Bronchial epithelial cell (primary cell): ENCODE measurements at places on chromosomes 11 and 22. TPM values are rescaled to one million over a fixed set of nuclear protein-coding genes. Genes with fewer than 3 reads are reported as not detected.

DNA sequence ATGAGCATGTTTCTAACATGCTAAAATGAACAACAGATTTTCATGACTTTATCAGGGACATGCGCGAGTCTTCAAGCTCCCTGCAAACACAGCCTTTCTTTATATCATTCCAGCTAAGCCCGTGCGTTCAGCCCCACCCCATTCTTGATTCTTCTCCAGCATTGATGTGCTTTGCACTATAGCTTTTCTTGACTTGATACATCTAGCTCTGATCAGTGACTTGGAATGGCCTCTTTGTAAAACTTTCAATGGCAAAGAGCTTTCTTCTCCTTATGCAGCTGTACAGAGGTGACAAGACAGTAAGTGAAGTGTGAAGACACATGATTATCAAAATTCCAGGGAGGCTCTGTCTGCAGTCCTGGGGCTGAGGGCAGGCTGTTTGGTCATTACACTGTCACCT is 561.0 kb downstream of the OPCML start:
- DNase-seq: no peak

GRCh38 chr22:24433828-24434470 is 6.5 kb downstream of the ADORA2A start:
- DNase-seq: peak; percentile 37

GRCh38 chr22:39039306-39040126 is 1.1 kb upstream of the APOBEC3F start:
- no peak for DNase-seq

DNA sequence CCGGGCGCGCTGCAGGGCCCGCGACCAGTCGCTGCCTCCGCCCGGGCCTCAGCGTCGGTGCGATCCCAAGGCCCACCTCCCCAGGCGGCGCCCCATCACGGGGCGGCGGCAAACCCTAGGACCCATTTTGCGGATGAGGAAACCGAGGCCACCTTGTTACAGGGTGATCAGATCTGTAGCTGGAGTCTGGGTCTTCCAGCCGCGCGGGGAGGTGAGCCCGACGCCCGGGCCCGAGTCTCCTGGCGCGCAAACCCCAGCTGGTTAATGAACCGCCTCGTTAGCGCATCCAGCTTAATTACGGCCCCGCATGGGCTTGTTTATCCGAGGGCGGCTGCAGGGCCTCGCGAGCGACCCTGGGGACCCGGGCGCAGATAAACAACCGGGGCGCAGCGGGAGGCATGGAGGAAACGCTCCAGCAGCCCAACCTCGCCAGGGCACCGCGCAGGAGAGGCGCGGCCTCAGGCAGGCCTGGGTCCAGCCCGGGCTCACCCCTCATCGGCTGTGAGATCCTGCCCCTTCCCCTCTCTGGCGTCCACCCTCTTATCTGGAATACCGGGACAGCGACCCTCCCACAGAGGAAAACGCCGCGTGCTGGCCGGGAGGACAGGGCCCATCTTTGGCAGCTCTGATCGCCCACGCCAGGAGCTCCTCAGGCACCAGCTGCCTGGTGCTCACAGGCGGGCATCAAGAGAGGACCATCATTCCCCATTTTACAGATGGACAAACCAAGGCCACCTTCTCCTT is 14.7 kb downstream of the OTUB1 start:
- no peak for DNase-seq

- no peak for DNase-seq
Observed at GRCh38 chr11:79514695-79515094, 73.9 kb upstream of the TENM4 start.

DNA sequence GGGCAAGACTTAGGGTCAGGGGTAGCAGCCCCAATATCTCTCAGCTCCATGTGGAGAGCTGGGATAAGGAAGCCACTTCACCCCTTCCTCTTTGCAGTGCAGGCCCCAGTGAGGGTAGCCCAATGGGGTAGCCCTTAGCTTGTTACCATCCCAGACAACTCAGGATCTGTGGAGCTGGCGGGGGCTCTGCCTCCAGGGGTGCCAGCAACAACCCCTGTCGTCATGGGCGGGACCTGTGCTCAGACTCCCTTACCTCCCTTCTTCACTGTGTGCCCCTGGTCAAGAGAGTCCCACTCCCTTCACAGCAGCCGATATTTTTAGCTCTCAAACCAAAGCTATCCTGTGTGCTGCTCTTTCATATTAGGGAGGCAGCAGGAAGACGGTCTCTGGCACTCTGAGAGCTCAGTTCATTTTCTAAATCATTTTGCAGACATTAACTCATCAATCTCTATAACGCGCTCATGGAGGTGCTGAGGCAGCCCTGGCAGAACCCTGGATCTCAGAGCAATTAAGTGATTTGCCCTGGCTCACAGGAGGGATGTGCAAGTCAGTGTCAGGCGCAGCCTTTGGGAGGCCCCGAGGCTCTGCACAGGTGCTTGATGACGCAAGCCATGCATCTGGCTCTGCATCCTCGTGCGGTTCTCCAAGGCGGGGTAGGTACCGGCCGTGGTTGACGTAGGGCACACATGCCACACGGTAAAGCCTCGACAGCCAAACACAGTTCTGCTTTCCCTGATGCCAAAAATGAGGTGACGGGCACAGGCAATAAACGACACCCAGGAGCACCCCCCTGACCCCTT is 357.6 kb downstream of the SHANK2 start:
- DNase-seq: no peak

DNA sequence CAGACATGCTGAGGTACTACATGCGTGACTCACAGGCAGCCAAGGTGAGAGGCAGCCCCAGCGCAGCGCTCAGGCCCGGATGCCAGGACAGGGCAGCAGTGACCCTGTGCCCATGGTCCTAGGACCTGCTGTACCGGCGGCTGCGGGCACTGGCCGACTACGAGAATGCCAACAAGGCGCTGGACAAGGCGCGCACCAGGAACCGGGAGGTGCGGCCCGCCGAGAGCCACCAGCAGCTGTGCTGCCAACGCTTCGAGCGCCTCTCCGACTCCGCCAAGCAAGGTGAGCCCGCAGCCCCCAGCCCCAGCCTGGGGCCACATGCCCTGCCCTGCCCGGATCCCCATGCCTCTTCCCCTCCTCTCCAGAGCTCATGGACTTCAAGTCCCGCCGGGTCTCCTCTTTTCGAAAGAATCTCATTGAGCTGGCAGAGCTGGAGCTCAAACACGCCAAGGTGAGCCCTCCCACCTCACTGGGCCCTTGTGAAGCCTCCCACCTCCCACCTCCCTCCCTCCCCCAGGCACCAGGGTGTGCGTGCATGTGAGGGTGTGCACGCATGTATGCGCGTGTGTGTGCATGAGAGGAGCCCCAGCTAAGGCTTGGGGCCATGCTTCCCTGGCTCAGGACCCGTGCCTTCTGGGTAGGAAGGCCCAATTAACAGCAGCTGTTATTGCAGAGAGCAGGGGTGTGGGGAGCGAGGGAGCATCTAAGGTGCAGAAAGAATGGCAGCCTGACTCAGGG is 5.3 kb downstream of the CFL1 start:
- no peak for DNase-seq

- DNase-seq: peak; percentile 28
Observed at GRCh38 chr11:8018484-8019313, 31.6 kb downstream of the EIF3F start.

DNA sequence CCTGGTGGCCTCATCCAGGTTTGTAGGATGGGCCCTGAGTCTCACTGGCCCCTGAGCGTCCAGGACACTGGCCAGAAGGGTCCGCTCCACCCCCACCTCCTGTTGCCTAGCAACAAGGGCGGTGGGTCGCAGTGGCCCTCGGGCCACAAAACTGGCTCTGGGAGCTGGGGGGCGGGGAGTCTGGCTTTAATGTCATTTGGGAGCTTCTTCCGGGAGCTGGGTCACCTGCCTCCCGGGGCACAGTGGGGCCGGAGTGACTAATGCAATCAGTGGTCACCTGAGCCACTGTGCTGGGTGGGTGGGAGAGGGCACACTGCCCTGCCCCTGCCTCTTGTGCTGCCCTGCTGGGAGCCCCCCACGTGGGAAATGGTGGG is 2.6 kb downstream of the TH start:
- no peak for DNase-seq

DNA sequence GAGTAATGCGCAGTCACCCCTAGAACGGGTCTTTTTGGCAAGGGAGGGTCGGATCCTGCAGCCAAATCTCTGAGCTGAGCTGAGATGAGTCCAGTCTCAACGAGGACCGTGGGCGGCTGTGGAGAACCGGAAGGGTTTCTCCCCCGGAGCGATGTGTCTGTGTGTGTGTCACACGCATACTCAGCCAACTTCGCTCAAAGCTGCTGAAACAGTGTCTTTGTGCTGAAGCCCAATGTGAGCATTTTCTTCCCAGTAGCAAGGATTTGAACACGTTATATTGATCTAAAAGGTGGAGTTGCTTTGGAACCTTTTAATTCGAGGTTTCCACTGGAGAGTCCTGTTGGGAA is 1.4 kb upstream of the CELSR1 start:
- DNase-seq: peak; percentile 72

DNA sequence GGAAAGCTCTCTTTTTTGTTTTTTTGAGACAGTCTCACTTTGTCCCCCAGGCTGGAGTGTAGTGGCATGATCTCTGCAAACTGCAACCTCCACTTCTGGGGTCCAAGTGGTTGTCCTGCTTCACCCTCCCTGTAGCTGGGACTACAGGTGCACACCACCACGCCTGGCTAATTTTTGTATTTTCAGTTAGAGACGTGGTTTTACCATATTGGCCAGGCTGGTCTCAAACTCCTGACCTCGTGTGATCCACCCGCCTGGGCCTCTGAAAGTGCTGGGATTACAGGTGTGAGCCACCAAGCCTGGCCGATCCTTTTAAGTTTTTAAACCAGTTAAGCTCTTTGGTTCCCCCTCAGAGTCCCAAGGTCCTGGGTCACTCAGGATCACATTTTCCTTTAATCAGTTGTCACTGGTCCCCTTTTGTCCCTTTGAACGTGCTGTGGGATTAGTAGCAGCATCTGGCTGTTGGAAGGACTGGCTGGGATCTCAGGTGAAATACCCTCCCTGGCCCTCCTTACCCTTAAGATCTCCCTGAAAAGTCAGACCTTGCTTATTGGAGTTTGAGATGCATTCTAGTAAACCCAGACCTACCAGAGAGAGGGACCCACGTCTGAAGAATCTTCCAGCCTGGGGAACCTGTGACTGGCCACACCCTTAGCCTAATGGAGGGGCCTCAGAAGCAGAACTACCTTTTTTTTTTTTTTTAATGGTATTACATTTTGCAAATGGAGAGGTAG is 8.1 kb downstream of the MALAT1 start:
- peak; percentile 81 for DNase-seq

Gene MACROD1
- total RNA-seq: 17.9 and 21.4 TPM in 2 replicates

Gene NXPE4
- not detected in 2 replicates for total RNA-seq

Gene OR51T1
- not detected in 2 replicates for total RNA-seq

Gene OR51B2
- not detected in 2 replicates for total RNA-seq

Gene GLYAT
- not detected in 2 replicates for total RNA-seq

Gene INPP5J
- total RNA-seq: under 0.01 and 0.64 TPM in 2 replicates

Gene TESMIN
- 1.4 and 2.4 TPM in 2 replicates for total RNA-seq

Gene DUSP8
- 0.26 and 0.64 TPM in 2 replicates for total RNA-seq

Gene YPEL1
- total RNA-seq: 0.13 and 0.26 TPM in 2 replicates
